Head of caudate nucleus (tissue), 42 donors: ENCODE measurements at places on chromosomes 3 and 15.
A peak's percentile ranks its signal among the peaks of the same experiment; 100 is the strongest.

- DNase-seq: no peak
Observed at GRCh38 chr15:58852347-58852746, 81.1 kb downstream of the SLTM start.

DNA sequence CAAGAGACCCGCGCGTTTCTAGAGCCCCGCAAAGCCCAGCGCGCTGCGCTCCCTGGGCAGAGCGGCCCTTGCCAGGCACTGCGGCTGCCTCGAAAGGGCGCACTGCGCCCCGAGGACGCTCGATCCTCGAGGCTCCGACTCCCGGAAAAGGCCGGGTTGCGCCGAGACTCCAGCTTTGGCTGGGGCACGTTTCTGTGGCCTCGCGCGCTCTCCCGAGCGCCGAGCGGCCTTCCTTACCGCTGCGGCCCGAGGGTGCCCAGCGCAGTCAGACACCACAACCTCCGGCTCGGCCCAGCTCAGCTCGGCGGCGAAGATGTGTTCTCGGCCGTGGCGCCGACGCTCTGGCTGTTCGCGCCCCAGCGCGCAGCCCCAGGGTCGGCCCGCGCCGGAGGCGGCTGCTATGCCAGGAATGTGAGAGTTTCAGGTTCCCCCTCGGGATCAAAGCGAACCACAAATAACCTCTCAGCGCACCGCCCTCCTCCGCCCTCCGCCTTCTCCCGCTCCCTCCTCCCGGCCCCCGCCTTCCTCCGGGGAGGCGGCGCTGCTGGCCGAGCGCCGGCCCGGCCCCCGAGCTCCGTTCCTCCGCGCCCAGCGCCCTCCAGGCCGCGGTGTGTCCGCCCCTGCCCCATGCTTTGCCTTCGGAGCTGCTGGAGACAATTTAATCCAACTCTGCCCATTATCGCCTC, at the start of gene AMOTL2:
AMOTL2 (minus strand) TSS at position 343 of the 686 bp plus-strand sequence. CDS start 3,014 bp downstream, outside the sequence.
- DNase-seq: peak; percentile 84

DNA sequence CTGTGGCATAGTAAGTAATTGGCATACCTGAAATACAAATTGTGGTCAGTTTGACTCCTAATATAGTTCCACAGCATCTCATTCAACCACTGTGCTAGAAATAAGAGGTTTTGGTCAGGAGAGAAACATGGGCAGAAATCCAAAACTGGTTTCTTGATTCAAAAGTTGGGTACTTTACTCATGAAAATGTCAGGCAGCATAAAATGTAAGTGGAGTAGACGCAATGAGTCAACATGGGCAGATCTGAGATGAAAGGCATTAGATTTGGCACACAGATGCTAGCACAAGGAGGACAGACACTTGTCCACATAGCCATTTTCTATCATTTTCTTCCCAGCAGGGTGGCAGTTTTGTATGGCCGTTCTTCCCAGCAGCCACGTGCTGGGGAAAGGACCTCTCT, 255.8 kb upstream of the CDIN1 start:
- no peak for DNase-seq

- DNase-seq: no peak
Observed at GRCh38 chr15:90212221-90213098, 11.3 kb downstream of the SEMA4B start.

- DNase-seq: no peak
Observed at GRCh38 chr3:188906236-188906635, 265.5 kb upstream of the TPRG1 start.

GRCh38 chr15:89469426-89470096, 26.8 kb downstream of the RHCG start:
- DNase-seq: peak; percentile 57

- DNase-seq: no peak
Observed at GRCh38 chr15:73388256-73388781, 19.6 kb upstream of the HCN4 start.

DNA sequence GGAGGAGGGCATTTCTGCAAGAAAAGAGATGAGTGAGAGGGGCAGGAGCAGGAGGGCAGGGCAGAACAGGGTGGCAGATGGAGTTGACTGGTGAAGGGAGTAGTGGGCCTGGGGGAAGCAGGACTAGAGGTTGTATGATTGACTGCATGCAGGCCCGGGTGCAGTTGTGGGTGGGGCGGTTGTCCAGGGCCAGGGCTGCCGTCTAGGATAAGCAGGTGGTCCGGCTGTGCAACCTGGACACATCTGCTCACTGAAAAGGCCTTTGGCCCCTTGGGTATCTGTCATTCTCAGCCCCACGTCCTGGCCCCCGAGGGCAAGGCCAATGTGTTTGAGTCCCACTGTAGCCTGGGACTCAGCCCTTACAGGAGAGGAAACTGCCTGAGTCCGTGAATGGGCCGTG, 25.4 kb downstream of the ALS2CL start:
- no peak for DNase-seq
